Activated CD4-positive, alpha-beta T cell treated with anti-CD3 and anti-CD28 coated beads for 24 hours (primary cell): ENCODE measurements at places on chromosomes 2 and 18.

GRCh38 chr2:9234680-9235146 is 28.1 kb downstream of the ASAP2 start:
- no peak for DNase-seq

DNA sequence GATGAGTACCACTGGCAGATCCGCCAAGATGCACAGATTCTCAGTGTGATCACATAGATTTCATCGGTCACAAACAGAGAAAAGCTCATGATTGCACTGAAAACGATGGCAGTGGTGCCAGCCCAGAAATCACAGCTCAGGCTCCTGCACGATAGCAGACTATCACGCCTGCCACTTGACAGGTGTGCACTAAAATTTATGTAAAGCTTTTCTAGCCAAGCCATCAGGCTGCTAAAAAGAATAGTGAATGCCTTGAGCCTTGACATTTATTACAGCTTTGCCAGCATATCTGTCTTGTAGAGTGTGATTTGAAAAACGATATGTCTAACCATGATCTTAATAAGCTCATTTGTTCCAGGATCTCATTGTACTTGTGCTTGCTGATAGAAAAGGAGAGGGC is 409.5 kb upstream of the CWC22 start:
- DNase-seq = no peak

GRCh38 chr18:50193796-50194630 is 934 bp downstream of the MYO5B start:
- DNase-seq = no peak

- no peak for DNase-seq
These were observed 54.9 kb upstream of the RBM44 start for GRCh38 chr2:237743561-237744269.

DNA sequence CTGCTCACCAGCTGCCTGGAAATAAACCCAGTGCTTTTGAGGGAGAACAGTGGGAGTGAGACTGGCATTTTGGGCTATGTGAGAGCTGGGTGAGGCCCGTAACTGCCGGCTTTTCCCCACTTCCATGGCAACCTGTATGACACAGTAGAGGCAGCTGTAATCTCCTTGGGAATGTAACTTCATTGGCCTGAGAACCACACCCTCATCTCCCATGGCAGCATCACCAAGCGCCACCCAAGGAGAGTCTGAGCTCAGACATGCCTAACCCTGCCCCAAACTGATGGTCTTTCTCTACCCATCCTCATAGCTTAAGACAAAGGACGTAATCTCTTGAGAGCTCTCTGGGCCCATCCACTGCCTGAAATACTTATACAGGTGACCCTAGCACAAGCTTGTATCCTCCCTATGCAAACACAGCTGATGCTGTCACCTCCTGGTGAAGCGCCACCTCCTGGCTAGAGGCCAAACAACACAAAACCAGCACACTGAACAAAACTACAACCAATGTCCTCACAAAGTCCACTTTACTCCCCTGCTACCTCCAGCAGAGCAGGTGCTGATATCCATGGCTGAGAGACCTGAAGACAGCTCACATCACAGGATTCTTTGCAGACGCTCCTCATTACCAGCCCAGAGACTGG is 763.4 kb upstream of the NRXN1 start:
- DNase-seq = no peak
